ENCODE measurements at places on chromosomes 3 and 15.

DNA sequence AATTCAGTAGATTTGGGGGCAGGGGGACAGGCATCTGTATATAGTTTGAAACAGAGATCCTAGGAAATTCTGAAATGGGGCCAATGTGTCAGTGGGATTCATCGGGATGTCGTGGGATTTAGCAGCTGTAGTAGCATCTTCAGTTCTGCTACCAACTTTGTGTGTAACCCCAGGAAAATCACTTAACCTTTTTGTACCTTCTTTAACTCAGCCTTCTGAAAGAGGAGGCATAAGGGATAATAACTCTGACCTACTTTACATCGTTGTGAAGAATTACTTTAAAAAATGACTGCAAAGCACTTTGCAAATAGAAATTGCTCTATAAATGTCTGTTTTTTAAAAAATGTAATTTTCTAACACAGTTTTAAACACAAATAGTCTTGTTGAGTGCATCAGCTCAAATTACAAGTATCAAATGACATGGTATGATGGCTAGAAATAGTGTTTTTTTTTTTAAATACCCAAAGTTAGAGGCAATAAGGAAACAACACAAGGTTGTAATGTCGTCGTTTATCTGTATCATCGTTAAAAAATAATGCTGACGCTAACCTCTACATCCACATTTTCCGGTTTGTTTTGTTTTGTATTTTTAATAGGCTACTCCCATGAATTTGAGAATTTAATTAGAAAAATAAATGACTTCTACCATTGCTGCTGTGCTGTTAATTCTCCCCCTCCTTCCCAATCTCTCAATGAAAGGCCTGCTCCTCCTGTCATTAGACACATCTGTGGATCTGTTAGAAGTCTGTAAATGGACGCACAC is 338.5 kb downstream of the PTPRG start:
- DNase-seq, result no peak

- DNase-seq, result no peak
These were observed 62.9 kb upstream of the AGBL1 start for GRCh38 chr15:86016750-86017149.

DNA sequence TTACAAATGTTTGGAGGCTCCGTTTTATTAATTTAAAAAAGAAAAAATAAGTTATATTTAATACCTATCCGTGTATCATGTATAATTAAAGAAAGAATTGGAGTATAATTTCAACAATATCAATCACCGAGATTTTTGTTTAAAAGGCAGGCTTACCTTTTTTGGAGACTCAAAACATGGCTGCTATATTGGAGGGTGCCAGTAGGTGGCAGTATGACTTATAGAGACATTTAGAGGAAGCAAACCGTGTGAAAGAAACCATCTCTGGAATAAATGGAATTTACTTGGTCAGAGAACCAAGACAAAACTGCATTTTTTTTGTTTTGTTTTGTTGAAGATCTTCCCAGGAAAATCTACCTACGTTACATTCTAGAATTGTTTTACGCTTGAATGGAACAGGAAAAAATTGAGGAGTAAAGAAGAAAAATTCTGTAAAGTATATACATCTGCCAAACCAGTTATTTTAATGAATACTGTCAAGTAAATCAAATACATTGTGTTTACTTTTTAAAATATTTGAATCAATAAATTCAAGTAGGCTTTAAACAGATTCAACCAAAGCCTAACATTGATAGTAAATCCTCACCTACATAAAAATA is 802.6 kb upstream of the ALCAM start:
- peak; percentile 41 for DNase-seq

DNA sequence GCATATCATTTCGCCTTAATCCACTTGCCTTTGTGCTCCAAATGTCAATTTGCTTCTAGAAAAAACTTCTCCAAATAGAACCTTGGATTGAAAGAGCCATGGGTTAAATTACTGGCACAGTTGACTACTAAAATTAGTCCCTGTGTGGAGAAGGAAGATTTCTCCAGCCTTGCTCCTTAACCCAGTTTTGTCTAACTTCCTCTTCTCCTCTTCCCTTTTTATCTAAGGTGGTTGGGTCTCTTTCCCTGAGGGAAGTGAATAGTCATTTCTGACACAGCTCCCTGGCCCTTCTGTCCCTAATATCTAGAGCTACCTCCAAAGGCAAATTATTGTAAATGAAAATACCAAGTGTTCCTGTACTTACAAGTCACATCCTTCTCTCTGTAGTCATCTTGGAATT is 527.9 kb upstream of the TBL1XR1 start:
- DNase-seq, result no peak
